ENCODE measurements at places on chromosomes 7 and 10. TPM values are rescaled to one million over a fixed set of nuclear protein-coding genes. Genes with fewer than 3 reads are reported as not detected.

Gene LRRC4
- 1.7 TPM for total RNA-seq

Gene NYAP1
- 1.4 TPM for total RNA-seq

Gene TUBB8
- not detected for total RNA-seq

Gene ARHGEF35
- 12.5 TPM for total RNA-seq

Gene PAX4
- total RNA-seq, result not detected

Gene GRM3
- not detected for total RNA-seq

Gene SKIDA1
- under 0.01 TPM for total RNA-seq

Gene SEMA3A
- 138 TPM for total RNA-seq

Gene NKX1-2
- total RNA-seq, result 2.2 TPM

Gene CUZD1
- 0.64 TPM for total RNA-seq

Gene CPVL
- 3.4 TPM for total RNA-seq

Gene FOXP2
- 5.8 TPM for total RNA-seq

Gene ACADSB
- 1.9 TPM for total RNA-seq

Gene ITGB1
- 901 TPM for total RNA-seq

Gene OR2A1
- not detected for total RNA-seq

Gene SFTPA2
- not detected for total RNA-seq

Gene HOXA6
- total RNA-seq, result not detected

Gene ZNF12
- total RNA-seq, result 13.9 TPM

Gene PPP1R3A
- total RNA-seq, result not detected

Gene CDC14C
- not detected for total RNA-seq

Gene DEPP1
- 2.1 TPM for total RNA-seq

Gene AMPH
- not detected for total RNA-seq

Gene ANKRD22
- 9.2 TPM for total RNA-seq

Gene ZNF37A
- total RNA-seq, result 7.7 TPM

Gene COL26A1
- total RNA-seq, result not detected

Gene ADRA2A
- not detected for total RNA-seq

Gene MRLN
- total RNA-seq, result not detected

Gene CCDC172
- total RNA-seq, result not detected

Gene FKBP6
- not detected for total RNA-seq

Gene PCLO
- 0.48 TPM for total RNA-seq

Gene HGF
- under 0.01 TPM for total RNA-seq

Gene GPR37
- 1.4 TPM for total RNA-seq

Gene IMMP2L
- 19.8 TPM for total RNA-seq

Gene NEUROG3
- not detected for total RNA-seq

Gene CHST3
- total RNA-seq, result 20.0 TPM

Gene CNTNAP2
- 0.43 TPM for total RNA-seq

Gene GPRIN2
- 0.85 TPM for total RNA-seq

Gene CALHM1
- total RNA-seq, result not detected

Gene RASSF4
- total RNA-seq, result 28.4 TPM

Gene TSPAN12
- 7.0 TPM for total RNA-seq

Gene PDE1C
- total RNA-seq, result 1.2 TPM

Gene EDRF1
- 13.9 TPM for total RNA-seq

Gene C10orf143
- not detected for total RNA-seq

Gene RSPH10B
- under 0.01 TPM for total RNA-seq

Gene ANKRD61
- total RNA-seq, result 0.48 TPM

Gene CARD11
- total RNA-seq, result 3.2 TPM

Gene THAP5
- 16.9 TPM for total RNA-seq

Gene C10orf53
- total RNA-seq, result not detected

Data from tracheal epithelial cell (primary cell).